Stimulated activated CD8-positive, alpha-beta memory T cell treated with anti-CD3 and anti-CD28 coated beads, Interleukin-4, amount 100 ng/mL, for 4 hours (primary cell): ENCODE measurements at places on chromosomes 6 and 20.

- no peak for DNase-seq
Measured at GRCh38 chr6:30035784-30036183, 25.3 kb upstream of the POLR1H start.

DNA sequence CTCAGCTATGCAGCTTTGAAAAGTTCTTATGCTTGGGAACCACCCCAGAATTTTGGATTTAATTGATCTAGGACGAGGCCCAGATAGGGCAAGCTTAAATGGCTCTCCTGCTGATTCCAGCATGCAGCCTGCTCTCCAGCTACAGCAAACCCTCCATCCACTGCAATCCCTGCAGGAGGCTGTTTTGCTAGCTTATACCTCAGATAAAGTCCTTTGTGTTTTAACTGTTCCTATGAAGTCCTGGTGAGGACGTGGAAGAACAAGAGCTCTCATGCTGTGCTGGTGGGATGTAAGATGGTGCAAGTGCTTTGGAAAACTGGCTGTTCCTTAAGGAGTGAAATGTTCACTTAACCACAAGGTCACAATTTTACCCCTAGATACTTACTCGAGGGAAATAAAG lies 25.5 kb upstream of the NXT1 start:
- DNase-seq = no peak

DNA sequence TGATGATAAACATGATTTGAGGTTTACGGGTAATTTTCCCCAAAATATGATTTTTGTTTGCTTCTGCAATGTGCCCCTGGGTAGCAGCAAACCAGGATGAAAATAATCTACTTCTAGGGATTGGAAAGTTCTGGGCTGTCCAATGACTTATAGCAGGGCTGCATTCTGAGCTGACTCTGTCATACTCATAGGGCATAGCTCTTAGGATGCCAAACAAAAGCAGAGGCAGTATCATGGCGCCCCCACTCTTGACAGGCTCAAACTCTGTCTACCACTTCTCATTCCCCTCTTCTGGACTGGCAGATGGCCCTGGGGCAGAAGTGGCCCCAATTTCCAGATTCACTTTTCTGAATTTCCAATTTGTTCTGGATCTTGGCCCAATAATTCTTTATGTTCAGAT lies 10.3 kb downstream of the SERPINB1 start:
- no peak for DNase-seq

- no peak for DNase-seq
Measured at GRCh38 chr6:148757944-148758480, 11.2 kb downstream of the UST start.
